Stimulated activated CD4-positive, alpha-beta T cell treated with anti-CD3 and anti-CD28 coated beads, Interleukin-4, amount 100 ng/mL, for 48 hours (primary cell): ENCODE measurements at places on chromosomes 6 and 20.

GRCh38 chr6:82073484-82073883, 174.1 kb downstream of the IBTK start:
- no peak for DNase-seq

DNA sequence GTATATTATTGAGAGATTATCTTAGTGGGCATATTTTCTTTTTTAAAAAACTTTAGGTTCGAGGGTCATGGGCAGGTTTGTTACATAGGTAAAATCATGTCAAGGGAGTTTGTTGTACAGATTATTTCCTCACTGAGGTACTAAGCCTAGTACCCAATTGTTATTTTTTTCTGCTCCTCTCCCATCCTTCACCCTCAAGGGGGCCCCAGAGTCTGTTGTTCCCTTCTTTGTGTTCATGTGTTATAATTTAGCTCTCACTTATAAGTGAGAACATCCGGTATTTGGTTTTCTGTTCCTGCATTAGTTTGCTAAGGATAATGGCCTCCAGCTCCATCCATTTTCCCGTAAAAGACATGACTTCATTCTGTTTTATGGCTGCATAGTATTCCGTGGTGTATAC, 247.9 kb upstream of the RAB32 start:
- DNase-seq = no peak

DNA sequence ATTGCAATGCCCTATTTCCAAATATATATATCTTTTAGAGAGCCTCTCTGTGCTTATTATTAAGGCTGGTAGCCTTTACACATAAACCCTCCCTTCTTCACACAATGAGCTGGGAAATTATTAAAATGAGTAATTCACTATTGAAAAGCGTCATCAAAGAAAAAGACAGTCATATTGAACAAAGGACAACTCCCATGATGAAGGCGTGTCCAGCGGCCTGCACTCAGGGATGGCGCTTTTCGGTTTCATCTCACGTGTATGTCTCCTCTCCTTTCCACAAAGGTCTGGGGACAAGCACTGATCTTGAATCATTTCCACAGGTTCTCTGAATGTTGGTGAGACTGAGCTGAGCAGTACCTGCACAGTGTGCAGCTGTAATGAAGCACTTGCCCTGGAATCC, 3.5 kb downstream of the SERPINB9 start:
- no peak for DNase-seq

DNA sequence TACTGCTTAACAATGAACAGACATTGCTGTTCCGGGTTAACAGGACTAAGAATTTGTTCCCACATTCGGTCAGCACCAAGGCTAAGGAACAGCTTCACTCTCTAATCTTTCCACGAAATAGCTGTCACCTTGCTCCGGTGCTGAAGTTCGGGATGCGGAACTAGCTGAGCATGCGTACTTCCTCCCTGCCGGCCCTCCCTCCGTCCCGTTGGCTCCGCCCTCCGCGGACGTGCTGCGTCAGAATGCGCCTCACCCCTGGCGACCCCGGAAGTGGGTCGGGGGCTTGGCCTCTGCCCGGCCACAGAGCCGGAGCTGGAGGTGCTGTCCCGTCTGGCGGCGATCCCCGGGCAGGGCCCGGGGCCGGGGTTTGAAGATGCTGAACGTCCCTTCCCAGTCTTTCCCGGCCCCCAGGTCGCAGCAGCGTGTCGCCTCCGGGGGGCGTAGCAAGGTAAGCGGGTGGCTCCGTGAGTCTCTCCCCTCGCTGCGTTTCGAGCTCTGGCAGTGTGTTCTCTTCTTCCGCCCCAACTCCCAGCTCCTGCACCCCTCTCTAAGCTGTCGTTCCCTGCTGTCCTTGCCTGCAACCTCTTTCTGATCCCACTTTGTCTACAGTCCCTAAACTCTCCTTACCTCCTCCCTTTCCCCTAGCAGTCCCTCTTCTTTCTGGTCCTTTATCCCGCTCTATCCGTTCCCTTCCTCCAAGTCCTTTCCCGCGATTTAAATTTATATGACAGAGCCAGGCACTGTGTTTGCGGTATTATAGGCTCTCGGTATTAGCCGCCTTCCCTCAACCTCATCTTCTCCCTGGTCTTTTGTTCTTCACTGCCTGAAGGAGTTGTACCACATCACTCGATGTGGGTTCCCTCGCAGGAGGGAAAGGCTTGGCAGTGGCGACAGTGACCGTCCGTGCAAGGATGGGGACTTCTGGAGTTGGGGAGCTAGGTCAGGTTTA, at the start of gene CYB5R4:
TSS of gene CYB5R4 (plus strand) at position 280 of the 949 bp plus-strand sequence. CDS start at position 374, 94 bp downstream.
- peak; percentile 90 for DNase-seq

GRCh38 chr20:325889-326644, 715 bp downstream of the SOX12 start:
- DNase-seq = peak; percentile 42

DNA sequence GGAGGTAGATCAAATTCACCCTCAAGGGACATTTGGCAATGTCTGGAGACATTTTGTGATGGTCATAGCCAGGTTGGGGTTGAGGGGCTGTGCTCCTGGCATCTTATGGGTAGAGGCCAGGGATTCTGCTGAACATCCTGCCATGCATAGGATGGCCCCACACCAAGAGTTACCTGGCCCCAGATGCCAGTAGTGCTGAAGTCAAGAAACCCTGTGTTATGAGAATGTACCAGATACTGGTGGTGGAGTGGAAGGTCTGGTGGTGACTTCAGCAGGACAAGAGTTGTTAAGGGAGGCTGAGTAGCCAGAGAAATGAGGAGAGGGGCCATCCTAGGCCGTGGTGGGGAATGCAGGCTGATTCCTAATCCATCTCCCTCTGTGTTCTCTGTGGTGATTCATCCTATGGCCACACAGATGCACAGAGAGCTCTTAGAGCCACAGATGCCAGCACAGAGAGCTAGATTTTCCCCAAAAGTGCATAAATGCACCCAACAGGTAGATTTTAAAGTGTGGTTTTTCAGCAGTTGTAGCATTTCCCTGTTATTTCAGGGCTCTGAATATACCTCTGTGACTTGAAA, 43.6 kb downstream of the CDYL start:
- no peak for DNase-seq

DNA sequence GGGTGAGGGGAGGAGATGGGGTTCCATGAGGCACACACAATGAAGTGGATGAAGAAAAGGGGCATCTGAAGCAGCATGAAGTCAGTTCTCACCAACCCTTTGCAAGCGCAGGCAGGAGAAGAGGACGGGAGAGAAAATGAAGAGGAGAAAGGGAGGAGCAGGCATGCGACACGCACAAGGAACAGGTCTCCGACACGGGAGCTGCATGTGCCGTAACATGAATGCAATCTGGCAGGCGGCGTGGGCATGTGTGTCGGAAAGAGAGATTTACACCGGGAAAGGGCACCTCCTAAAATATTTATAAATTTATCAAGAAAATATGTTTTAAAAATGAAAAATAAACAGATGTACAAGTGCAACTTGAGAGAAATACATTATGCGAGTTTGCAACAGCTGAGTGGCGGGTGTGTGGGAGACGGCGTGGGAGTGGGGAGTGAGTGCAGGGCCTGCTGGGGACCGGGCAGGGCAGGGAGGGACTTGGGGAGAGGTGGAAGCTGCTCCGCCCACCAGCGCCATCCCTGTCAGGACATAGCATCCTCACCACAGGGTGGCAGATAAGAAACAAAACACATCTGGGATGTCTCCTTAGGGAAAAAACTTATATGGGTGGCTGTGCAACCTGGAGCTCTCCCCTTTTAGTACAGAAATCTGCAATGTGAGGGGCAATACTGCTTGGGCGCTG, 40.6 kb downstream of the GJA10 start:
- no peak for DNase-seq

DNA sequence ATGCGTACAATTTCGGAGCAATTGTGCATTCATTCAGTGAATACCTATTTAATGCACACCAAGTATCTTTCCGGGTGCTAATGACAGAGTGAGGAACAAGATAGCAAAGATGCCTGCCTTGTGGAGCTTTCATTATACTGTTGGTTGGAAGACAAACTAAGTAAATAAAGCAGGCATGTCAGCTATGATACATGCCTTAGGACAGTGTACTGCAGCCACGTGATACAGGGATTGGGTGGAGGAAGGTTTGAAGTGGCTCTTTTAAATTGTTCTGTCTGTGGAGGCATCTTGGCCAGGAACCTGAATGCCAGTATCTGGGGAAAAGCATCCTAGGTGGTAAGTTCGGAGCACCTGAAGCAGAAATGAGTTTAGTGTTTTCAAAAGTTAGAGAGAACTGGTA, 3.0 kb upstream of the OTOR start:
- DNase-seq = no peak

- no peak for DNase-seq
These were observed 3.1 kb downstream of the GABRR2 start for GRCh38 chr6:89311853-89312531.

DNA sequence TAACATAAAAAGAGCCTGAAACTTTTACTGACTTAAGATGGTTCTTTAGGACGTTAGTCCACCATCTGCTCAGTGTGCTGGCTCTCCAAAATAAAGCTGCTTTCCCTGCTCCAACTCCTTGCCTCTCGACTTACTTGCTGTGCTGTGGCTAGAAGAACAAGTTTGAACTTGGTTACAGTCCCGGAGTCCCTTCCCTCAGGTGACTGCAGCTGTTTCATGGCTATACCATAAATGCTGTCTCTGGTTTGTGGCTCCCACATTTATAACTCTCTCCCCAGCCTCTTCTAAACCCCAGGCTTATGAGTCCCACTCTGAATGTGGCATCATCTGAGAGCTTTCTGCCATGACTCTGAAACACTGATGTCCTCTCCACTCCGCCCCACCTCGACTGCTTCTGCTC, 306.4 kb upstream of the PRND start:
- DNase-seq = no peak

DNA sequence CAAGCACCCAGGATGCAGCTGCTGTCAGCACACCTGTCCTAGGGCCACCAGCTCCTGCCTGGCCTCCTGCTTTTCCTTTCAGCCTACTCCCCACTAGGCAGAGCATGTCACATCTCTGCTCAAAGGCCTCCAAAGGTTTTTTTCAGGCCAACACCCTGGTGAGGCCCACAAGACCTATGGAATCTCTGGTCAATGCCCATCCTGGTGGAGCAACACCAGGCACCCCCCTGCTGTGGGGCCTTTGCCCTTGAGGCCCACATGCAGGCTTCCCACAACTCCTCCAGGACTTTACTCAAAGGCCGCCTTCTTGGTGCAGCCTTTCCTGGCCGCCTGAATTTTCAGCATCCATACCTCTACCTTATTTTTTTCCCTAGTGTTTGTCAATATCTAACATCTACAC, 76.9 kb downstream of the SLC23A2 start:
- DNase-seq = no peak

- DNase-seq = no peak
These were observed 3.1 kb upstream of the CEBPB start for GRCh38 chr20:50187403-50188051.

DNA sequence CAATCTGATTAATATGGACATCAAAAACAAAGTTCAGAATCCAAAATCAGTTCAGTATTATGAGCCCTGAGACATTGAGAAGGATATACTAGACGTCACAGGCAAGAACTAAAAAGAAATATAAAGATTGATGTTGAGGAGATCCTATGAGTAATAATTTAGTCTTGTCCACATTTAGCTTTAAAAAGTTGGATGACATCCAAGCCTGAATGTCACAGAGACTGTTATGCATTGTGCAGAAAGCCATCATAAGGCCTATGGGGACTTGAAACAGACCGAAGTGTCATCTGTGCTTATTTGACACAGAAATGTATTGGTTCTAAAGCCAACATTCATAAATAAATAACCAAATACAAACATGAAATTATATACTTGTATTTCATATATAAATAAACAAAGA, 581.8 kb upstream of the MMS22L start:
- DNase-seq = no peak

DNA sequence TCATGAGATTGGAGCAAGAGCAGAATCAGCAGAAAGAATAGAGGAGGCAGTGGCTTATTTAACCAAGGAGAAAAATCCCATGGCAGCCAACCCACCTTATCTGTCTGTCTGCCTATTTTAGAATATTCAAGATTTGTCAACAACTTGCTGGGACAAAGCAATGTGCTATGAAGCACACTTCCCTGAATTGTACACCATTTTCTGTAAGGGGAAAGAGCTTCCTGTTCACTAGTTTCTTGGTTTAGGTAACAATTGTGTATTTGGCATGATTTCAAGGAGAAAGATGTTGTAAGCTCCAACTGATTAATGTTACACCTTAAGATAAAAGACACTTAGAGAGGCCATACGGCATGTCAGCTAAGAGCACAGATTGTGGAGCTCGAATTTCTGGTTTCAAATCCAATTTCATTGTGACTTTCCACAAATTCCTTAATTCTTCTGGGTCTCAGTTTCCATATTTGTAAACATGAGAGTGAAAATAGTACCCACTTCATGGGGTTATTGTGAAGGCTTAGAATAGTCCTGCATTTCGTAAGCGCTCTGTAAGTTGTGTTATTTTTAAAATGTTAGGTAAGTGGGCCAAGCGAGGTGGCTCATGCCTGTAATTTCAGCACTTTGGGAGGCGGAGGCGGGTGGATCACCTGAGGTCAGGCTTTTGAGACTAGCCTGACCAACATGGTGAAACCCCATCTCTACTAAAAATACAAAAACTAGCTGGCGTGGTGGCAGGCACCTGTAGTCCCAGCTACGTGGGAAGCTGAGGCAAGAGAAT, 4.8 kb upstream of the MUC22 start:
- DNase-seq = no peak
